ENCODE measurements at places on chromosomes 12 and 14.

- DNase-seq: peak; percentile 62
Measured at GRCh38 chr12:51923506-51924365, 16.4 kb downstream of the ACVRL1 start.

- DNase-seq: no peak
Measured at GRCh38 chr12:99343960-99344359, 303.6 kb upstream of the GARIN6 start.

DNA sequence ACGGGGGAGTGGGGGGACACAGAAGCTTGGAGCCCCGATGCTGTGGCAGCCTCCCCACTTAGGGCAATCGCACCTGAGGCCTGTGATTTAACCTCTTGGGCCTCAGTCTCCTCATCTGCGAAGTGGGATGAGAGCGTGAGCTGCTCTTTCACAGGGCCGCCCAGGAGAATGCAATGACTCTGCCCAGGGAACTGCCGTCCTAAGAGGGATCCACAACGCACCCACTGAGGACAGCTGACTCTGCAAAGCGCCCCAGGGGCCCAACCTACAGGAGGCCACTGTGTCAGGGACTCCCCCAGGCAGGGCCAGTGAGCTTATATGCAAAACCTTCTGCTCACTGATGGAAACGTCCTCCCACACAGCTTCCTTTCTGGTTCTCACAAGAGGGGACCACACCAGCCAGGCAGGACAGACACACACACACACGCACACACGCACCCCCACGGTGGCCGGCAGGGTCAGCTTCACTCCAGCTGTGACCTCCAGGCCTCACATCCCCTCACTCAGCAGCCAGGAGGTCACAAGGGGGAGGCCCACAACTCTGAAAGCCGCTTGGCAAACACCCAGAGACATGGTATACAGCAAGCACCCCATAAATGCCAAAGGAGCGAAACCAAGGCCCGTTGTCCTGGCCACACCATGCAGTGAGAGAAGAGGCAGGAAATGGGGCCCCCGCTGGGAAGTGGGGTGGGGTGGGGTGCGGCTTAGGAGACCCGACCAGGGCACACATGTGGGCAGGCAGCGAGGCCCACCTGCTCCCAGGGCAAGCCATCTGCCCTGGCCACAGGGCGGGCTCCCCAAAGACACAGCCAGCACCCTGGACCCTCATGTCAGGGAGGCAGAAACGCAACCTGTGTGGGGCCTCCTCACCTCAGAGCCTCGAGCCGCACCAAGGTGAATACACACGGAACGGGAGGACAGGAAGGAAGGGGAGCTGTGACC, 73.3 kb downstream of the NCOR2 start:
- DNase-seq: peak; percentile 50

- DNase-seq: no peak
Measured at GRCh38 chr12:10102322-10102721, 3.5 kb upstream of the CLEC1A start.

DNA sequence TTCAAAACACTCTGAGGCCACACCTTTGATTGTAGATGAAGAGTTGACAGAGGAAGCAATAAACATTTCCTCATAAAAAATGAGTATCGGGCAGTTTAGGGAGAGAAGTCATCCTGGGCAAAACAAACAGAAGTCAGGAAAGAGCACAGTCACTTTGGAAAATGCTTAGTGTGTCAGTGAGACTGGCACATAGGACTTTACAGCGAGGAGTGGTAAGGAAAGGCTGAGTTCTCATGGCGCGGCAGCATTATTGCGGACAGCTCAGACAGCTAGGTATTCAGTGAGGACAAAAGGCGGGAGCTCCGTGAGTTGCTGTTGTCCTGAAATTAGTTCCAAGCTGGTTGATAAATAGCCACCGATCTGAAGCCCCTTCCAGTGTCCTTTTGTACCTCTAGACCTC, 229.9 kb downstream of the SNAPC1 start:
- no peak for DNase-seq

- no peak for DNase-seq
Measured at GRCh38 chr14:51188566-51189185, 51.4 kb upstream of the TMX1 start.

DNA sequence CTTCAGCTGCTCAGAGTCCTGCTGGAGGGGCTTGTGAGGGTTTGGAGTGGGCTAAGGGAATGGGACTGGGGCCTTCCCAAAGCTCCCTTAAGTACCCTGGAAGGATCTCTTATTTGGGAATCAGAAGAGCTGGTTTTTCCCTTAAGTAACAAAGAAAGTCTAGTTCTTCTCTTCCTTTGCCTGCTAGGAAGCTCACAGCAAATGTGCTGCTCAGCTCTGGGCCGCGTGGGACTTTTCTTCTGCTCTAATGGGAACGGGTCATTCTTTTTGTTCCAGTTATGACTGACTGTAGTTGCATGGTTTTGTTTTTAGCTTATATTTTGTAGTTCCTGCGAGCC, 6.0 kb downstream of the KIF26A start:
- no peak for DNase-seq

DNA sequence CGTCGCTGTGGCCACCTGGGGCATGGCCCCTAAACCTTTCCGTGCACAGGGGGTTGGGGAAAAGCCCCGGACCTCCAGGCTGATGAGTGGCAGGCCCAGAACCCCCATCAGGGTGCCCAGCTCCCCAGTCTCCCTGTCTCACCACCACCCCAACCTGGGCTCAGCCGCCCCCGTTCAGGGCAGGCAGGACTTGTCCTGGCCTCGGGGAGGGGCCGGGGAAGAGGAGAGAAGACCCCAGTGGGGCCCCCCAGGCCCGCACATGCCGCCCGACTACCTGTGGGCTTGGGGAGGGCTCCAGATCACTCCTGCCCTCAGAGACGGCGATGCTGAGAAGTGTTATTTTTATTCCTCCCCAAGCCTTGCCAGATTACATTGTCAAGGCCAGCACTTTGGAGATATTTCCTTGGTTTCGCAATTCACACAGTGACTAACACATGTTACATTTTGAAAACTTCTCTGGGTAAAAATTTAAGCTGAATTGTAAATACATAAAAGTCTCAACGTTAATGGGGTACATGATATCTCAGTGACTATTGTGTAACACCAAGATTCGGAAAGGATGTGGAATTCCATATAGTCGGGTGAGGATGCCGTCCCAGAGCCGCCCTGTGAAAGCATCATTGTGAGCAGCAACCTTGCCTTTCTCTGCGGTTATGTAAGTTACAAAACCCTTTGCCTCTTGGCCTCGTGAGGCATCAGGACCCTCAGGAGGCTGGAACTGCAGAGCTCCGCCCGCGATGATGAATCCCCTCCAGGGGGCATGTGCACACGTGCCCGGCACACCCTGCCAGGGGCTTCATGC, 85.6 kb upstream of the DIO3 start:
- DNase-seq: no peak

GRCh38 chr14:50943943-50944646, at the start of gene PYGL:
PYGL (minus strand) TSS chr14:50944483; CDS start chr14:50944403, 80 bp downstream.
- peak; percentile 16 for DNase-seq

DNA sequence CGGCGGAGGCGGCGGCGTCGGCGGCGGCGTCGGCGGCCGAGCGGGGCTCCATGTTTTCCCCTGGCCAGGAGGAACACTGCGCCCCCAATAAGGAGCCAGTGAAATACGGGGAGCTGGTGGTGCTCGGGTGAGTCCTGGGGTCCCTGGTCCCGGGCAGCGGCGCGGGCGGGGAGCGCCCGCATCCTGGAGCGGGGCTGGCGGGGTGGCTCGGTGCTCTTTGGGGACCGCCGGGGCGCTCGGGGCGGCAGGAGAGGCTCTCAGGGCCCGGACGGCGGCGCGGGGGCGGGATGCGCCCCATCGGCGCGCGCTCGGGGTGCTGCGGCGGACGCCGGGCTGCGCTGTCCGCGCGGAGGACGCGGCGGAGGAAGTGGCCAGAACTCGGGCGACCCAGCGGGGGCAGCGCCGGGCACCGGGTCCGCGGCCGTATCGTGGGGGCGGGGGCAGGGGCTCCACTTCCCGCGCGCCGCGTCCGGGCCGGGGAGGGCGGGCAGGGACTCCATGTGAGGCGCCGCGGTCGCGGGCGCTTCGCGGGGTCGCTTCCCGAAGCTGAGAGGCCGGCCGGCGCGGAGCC, 485 bp downstream of the PELI2 start:
- DNase-seq: peak; percentile 29

DNA sequence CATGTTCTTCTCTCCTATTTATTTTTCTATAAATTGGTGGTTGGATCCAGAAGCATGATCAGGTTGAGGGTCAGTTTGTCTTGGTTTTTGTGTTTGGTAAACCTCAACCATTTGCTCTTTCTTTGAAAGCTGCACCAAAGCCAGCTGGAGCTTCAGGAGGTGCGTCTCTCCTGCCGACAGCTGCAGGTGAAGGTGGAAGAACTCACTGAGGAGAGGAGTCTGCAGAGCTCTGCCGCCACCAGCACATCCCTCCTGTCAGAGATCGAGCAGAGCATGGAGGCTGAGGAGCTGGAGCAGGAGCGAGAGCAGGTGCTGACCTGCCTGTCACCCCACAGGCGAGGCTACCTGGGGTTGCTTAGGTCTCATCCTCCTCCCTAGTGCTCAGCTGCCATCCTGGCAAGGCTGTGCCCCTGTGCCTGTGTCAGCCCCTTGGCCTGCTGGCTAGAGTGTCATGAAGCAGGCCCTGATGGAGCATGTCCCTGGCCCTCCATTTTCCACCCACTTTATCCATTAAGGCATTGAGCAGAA, 45.0 kb downstream of the RAB35 start:
- DNase-seq: no peak

DNA sequence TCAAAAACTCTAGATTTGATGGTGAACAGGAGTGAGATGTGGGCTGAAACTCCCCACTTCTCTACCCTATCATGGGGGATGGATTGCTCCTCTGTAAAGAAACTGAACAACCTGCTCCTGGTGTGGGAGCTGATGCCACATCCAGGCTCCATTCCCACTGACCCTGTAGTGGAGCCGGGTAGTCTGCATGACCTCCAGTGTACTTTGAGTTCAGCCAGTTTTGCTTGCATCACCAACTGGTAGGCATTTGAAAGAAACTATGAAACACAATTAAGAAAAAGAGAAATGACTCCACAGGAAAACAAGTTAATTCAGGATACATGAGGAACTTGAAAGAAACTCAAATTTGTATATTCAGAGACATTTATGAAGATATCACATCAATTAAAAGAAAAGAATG, 27.3 kb upstream of the EMP1 start:
- no peak for DNase-seq

- DNase-seq: peak; percentile 74
Measured at GRCh38 chr12:107903341-107904061, 129.0 kb downstream of the ASCL4 start.

DNA sequence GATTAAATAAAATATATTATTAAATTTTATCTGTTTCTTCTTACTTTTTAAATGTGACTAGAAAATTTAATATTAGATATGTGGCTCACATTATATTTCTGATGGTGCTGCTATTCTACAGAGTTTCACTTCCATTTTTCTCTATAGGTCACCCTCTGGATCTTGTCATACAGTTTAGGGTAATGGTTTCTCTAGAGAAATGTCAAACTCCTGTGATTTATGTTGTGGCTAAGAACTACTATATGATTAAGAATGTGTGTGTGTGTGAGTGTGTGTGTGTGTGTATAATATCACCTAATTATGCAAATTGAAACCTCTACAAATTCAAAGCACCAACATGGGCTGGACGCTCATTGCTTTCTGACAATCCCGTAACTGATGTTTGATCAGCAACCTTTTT, 325.9 kb downstream of the ADAMTS20 start:
- no peak for DNase-seq

GRCh38 chr14:38256533-38256840, 594 bp upstream of the CLEC14A start:
- DNase-seq: no peak

GRCh38 chr12:70908978-70909377, 11.6 kb downstream of the PTPRR start:
- no peak for DNase-seq

DNA sequence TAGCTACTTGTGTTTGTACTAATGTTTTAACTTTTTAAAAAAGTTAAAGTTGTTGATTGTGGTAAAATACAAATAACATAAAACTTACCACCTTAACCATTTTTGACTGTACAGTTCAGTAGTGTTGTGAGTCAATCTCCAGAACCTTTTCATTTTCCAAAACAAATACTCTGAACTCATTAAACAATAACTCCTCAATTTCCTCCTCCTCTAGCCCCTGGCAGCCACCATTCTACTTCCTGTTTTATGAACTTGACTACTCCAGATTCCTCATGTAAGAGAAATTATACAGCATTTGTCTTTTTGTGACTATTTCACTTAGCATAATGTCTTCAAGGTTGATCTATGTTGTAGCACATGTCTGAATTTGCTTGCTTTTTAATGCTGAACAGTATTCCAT, 299.1 kb upstream of the AMIGO2 start:
- no peak for DNase-seq

- DNase-seq: no peak
Measured at GRCh38 chr12:42475106-42475505, 114.4 kb downstream of the PRICKLE1 start.

DNA sequence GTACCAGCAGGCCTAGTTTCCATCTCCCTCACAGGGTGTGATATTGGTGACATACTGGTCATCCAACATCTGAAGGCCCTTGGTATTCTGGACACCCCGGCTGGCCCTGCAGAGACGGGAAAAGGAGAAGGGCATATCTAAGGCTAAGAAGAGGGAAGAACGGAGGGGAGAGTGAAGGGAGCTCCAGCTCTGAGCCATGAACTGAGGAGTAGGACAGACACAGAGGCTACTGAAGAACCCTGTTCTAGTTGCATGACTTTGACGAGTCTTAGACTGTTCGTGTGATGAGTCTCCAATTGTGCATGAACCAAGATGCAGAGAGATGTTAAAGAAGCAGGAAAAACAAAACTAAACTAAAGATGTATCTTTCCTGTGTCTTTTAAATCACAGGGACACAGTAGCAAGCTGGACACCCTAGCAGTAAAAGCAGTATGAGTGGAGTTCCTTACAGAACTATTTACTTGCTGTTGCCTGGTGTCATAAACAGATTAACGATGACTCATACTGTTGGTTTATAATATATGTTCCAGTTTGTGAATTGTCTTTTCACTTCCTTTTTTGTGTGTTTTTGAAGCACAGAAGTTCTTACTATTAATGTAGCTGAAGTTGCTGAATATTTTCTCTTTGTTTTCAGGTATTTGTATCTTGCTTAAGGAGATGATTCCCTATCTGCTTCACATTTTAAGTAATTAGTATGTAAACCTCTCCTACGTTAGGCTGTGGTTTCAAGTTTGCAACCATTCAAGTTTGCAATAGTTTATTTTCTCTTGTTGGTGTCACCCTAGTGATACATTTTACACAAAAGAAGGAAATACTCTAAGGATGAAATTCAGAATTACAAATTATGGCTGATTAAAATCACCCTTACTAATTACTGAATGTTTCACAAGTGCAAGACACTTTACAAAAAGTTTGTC, 15.7 kb downstream of the FAR2 start:
- DNase-seq: no peak

All from activated T-cell treated with anti-CD3 and anti-CD28 coated beads for 48 hours (primary cell).